ENCODE measurements at places on chromosomes 2 and 18. TPM values are rescaled to one million over a fixed set of nuclear protein-coding genes. Genes with fewer than 3 reads are reported as not detected.

CHRNG gene
- polyA plus RNA-seq: not detected

KLHL41 gene
- not detected for polyA plus RNA-seq

EVA1A gene
- polyA plus RNA-seq: not detected

CFAP65 gene
- polyA plus RNA-seq: not detected

All from IgD-negative memory B cell (primary cell).